ENCODE measurements at places on chromosomes 7 and 10. TPM values are rescaled to one million over a fixed set of nuclear protein-coding genes. Genes with fewer than 3 reads are reported as not detected.

The AGMO gene
- polyA plus RNA-seq = 0.86 TPM

- no peak for DNase-seq
Measured at GRCh38 chr7:158663428-158663741, 41.2 kb downstream of the NCAPG2 start.

GRCh38 chr7:152660021-152660420 lies 15.9 kb downstream of the XRCC2 start:
- DNase-seq = no peak

DNA sequence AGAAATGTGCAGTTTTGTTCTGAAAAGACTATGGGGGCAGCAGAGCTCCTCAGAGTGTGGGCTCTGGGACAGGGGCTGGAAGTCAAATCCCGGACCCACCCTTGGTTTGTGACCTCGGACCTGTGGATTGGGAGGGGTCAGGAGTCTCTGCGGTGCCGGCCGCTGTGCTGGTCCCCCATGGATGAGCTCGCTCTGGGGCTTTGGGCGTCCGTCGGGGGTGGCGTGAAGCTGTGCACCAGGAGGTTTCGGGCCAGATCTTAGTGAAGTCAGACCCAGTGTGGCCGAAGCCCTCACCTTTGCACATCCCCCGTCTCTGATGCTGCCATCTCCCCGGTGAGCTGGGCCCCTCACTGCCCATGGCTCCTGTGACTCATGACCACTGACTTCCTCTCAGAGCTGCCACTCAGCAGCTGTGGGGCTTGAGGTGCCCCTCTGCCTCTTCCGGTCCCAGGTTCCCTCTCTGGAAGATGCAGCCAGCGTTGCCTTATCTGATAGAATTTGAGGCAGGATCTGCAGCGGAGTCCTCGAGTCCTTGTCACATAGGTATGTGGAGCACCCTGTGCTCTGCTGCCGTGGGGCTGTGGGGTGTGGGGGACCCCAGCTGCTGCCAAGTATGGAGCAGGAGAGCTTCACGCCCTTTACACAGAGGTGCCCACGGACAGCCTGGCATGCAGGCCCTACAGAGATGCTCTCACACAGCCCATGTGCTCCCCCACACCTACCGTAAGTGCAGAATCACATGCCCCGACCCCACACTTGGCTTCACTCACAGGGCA lies 11.4 kb upstream of the SCART1 start:
- no peak for DNase-seq

GRCh38 chr7:3412871-3413270 lies 111.8 kb downstream of the SDK1 start:
- DNase-seq = no peak

GRCh38 chr10:64275774-64276173 lies 754.6 kb downstream of the REEP3 start:
- no peak for DNase-seq

Measured in right renal pelvis (tissue), 4 donors.